ENCODE measurements at places on chromosomes 7 and 10. TPM values are rescaled to one million over a fixed set of nuclear protein-coding genes. Genes with fewer than 3 reads are reported as not detected.

The PRLHR gene
- not detected for total RNA-seq

The GIMAP4 gene
- 44.8 TPM for total RNA-seq

The RGR gene
- 0.49 TPM for total RNA-seq

The CYP2E1 gene
- 1.1 TPM for total RNA-seq
